KG1 (cell line): ENCODE measurements at places on chromosomes 5 and 9.

DNA sequence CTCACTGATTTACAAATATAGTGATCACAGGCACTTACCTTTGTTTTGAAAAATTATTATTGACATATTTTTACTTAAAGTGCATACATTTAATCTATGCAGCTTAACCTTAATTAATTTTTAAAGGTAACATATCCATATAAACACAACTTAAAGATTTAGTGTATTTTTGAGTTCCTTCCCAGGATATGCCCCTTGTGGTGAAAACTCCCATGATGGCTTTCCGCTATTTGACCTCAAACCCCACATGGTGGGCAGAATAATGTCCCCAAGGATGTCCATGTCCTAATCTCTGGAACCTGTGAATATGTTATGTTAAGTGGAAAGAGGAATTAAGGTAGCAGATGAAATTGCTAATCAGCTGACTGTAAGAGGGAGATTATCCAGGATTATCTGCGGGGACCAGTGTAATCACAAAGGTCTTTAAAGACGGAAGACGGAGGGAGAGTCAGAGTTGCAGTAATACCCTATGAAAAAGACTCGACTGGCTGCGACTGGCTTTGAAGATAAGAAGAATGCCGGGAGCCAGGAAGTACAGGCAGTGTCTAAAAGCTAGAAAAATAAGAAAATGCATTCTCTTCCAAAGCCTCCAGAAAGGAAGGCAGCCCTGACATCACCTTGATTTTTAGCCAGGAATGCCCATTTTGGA is 193.9 kb downstream of the ICE1 start:
- DNase-seq: no peak

DNA sequence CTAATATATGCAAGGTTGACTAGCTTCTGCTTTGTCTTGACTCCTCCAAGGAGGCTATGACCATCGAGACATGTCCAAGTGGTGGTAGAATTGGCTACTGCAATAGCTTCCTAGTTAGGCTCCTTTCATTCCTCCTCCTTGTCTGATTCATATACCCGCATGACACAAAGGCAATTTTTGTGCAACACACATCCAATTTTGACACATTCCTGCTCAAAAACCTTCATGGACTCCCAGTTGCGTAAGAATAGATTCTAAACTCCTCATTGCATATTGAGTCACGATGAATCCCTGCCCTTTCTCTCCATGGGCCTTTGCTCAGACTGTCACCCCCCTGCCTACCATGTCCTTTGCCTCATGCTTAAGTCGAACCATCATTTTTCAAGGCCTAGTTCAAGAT is 344.5 kb downstream of the ACTL7B start:
- no peak for DNase-seq

- no peak for DNase-seq
These were observed 96.2 kb upstream of the GDNF start for GRCh38 chr5:37936091-37936490.

DNA sequence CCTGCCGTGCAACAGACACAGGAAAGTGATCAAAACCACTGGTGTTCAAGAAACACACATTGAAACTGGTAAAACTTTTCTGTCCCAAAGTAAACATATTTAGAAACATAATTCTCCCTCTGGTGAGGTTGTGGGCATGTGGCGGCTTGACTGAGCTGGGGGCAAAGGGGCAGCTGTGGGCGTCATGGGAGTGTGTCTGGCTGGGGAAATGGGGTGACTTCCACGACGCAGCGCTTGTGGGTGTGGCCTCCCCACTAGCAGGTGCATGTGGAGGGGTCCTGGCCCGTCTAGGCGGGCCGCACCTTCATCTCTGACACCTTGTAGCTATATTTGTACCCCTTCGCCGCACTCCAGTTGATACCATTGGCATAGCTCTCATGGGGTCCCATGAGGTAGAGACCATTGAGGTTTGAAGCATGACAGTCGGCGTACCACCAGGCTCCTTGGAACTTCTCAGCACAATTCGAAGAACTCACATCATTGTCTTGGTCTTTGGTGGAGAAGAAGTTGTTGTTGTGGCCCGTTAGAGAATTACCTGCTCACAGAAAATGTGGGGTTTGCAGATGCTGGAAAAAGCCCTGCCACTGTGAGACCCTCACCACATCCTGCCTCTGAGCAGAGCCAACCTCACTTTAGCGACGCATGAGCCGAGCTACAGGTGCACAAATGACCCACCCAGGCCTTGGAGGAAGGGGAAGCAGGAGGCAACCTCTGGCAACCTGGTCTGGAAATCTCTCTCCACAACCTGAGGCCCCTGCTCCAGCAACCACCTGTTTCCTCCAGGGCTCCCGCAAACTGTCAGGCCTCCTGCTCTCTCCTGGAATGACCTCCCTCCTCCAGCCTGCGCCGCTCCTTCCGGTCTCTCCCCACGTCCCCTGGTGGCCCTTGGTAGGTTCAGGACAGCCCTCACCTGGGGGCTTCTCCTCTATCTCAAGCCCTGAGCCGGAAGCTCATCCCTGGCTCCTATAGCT is 7.9 kb downstream of the FCN1 start:
- DNase-seq: no peak

DNA sequence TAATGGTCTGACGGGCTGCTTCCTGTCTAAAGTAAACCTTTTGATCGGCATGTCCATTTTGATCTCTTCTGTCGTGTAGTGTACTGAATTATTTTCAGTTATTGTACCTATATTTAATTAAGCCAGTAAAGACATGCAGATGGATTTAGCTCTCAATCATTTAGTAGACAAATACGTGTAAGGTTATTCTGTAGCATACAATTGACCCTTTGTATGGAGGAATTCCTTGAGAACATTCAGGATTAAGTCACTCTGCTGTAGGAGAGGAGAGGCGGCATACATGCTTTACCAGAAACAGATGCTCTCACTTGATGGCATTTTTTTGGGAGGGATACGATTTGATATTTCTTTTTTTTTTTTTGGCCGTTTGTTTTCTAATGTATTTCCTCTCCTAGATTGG is 141.0 kb downstream of the PBX3 start:
- peak; percentile 29 for DNase-seq

DNA sequence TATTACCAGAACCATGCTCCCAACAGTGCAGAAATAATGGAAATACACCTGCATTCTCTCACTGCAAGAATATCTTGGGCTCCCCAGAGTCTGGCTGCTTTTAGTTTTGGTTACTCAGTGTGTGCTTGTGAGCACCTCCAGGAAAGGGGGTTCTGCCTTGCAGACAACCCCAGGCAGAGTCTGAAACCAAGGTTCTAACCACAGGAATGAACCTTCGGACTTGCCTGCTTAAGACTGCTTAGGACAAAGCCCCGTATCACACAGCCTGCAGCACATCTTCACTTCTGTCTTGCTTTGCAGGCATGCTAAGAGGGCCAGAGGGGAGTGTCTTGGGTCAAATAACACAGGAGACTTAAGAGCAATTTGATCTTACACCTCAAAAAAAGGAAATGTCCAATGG is 94.8 kb upstream of the SPATA31C2 start:
- DNase-seq: no peak

DNA sequence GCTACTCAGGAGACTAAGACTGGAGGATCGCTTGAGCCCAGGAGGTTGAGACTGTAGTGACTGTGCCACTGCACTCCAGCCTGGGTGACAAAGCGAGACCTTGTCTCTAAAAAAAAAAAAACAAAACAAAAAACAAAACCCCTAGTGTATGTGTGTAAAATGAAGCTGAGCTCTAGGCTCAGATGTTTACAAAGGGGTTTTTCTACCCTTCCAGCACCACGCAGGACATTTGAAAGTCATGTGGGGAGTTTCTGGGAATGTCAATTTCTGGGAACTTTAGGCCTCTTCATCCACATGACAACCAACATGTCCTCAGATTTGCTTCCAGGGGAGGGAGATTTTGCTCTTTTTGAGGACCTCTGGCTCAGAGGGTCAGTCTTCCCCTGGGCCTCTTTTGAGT is 42.4 kb upstream of the AIF1L start:
- no peak for DNase-seq

- DNase-seq: no peak
These were observed 790 bp upstream of the IARS1 start for GRCh38 chr9:92294297-92294676.

GRCh38 chr5:32044939-32045338 is 129.2 kb downstream of the GOLPH3 start:
- no peak for DNase-seq

DNA sequence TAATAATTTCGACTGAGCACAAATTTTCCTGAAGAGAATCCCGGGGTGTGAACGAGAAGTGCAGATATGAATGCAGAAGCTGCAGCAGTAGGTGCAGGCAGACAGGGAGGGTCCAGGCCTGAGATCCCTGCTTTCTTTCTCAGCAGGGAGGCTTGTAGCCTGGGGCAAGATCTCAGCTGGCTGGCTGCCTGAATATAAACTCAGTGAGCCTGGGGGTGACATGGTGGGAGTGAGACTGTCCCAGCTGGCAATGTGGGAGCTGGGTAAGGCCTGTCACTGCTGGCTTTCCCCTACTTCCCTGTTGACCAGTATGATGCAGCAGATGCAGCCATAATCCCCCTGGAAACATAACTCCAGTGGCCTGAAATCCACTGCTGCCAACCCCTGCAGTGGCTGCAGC is 325.2 kb downstream of the CETN3 start:
- no peak for DNase-seq
